ENCODE measurements at places on chromosomes 2 and 18.

- no peak for DNase-seq
These were observed 11.8 kb downstream of the CHPF start for GRCh38 chr2:219531639-219532377.

- no peak for DNase-seq
These were observed 1.6 kb downstream of the CAVIN2 start for GRCh38 chr2:191845248-191845715.

- DNase-seq, result no peak
These were observed 266 bp downstream of the KDM3A start for GRCh38 chr2:86441392-86441881.

DNA sequence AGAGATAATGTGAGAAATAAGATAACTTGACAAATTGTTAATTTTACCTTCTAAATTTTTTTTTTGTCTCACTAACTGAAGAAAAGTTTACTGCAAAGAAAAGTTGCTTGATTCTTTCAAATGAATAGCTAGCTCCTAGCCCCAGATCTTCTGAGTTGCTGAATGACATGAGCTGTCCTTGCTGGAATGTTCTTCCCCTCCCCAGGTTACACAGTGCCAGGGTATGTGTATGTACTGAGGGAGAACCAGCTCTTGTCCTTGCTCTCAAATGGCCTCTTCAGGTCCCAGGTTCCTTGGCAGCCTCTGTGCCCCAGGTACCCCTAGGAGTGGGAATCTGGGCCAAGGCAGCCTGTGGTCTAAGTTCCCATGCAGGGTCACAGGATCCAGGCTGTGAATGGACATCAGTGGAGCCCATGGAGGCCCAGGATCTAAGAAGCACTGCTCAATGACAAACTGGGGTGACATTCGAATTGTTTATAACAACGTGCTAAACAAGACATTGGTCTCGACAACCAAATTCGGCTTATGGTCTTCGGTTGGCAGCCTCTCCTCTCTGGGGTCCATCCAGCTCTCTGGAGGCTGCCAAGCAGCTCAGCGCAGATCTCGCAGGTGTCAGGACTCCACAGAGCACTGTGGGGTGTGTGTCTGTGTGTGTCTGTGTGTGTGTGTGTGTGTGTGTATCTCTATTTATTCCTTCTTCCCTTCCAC lies 17.1 kb upstream of the INO80C start:
- no peak for DNase-seq

DNA sequence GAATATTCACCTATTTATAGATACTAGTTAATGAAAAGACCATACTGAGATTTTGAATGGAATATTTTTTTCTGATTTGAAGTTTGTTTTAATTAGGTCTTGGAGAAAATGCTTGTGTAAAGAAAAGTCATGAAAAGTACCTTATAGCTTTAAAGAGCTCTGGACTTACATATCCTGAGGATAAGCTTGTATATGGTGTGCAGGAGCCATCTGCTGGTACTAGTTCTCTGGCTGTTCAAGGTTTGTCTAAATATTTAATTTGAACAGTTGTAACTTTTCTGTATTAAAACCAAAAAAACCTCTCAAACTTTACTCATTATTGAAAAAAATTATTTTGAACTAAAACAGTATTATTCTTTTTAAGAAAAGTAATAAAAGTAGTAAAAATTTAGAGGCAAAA lies 50.1 kb downstream of the UBR3 start:
- no peak for DNase-seq

- DNase-seq, result no peak
These were observed 60.0 kb upstream of the SGPP2 start for GRCh38 chr2:222364285-222364895.

DNA sequence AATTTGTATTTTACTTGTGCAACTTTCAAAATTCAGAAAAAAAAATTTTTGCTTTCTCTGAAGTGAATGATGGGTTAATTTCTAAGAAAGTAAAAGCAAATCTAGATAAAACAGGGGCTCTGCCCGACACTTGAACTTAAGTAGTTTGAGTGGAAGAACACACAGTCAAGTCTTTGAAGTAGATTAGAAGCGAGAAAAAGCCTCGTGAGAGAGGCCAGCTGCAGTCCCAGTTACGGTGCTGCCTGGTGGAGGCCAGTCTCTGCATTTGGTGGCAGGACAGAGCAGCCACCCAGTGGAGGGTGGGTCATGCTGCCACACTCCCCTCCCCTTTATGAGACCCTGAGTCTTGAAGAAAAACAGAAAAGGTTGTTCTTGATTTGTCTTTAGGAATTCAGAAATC lies 81.8 kb downstream of the INPP5D start:
- DNase-seq, result no peak

DNA sequence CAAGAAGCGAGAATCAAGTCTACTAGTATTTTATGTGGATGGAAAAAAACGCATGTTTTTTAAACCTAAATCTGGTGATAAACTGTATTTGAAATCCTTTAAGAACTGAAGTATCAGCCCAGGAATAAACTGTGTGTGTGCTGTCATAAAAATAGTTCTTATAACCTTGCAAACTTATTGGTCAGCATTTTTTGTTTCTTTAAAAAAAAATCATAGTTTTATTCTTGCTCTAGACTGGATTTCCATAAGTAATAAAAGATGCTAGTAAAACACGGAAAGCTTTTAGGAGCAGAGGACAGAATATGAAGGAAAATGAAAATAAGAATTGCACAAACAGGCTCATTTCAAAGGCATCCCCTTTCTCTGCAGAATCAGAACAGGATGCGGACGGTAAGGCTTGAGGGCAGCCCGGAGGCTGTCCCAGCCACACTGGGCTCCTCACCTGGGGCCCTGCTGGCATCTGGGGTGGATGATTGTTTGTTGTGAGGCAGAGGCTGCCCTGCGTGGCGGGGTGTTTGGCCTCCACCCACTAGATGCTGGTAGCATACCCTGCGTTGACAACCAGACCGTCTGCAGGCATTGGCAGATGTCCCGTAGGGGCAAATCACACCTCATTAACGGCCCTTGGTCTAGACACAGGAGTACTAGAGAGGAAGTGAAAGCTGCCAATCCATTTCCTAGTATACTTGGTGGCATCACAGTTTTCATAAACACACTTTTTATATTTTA lies 52.5 kb downstream of the MBP start:
- DNase-seq, result no peak

DNA sequence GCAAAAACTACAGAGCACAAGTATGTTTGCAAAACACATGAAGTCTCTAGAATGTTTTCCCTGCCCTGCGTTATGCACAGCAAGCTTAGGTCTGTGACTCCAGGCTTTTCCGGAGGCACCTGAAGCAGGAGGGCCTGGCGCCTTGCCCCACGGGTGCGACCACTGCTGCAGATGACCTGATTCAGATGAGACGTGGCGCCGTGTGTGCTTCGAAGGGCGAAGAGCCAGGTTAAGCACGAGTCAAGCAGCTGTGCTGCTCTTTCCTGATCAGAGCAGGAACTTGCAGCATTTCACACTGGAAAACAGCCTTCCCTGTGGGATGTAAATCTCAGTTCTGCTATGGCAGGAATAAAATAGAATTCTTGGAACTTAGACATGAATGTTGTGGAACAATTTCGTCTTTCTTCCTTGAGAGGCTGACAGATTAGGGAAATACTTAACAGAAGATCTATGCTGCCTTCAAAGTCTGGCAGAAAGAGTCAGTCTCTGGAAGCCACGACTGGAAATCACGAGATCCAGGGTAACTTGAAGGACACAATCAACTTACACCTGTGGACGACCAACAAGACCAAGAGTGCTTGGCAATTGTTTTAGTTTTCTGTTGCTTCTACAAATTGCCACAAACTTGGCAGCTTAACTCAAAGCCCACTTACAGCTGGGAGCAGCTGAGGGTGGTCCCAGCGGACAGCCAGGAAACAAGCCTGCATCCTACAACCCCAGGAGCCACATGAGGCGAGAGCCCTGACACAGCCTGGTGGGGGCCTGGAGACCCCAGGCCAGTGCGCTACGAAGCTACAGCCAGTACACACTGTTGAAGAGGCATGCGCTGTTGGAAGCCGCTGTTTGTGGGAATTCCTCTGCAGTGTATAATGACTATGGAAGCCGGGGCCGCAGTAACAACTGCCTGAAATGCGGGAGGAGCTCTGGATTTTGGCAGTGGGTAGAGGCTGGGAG lies 42.9 kb downstream of the EIPR1 start:
- DNase-seq, result no peak

GRCh38 chr2:184577743-184578142 lies 20.6 kb upstream of the ZNF804A start:
- no peak for DNase-seq

GRCh38 chr2:148888003-148888501 lies 13.0 kb downstream of the KIF5C start:
- no peak for DNase-seq

GRCh38 chr2:170030040-170030439 lies 147.9 kb upstream of the MYO3B start:
- no peak for DNase-seq

GRCh38 chr2:134988994-134989605 lies 58.1 kb downstream of the MAP3K19 start:
- no peak for DNase-seq

- DNase-seq, result no peak
These were observed 15.0 kb upstream of the POLI start for GRCh38 chr18:54254265-54254758.

GRCh38 chr18:58350526-58350925 lies 278.4 kb downstream of the ALPK2 start:
- DNase-seq, result no peak

DNA sequence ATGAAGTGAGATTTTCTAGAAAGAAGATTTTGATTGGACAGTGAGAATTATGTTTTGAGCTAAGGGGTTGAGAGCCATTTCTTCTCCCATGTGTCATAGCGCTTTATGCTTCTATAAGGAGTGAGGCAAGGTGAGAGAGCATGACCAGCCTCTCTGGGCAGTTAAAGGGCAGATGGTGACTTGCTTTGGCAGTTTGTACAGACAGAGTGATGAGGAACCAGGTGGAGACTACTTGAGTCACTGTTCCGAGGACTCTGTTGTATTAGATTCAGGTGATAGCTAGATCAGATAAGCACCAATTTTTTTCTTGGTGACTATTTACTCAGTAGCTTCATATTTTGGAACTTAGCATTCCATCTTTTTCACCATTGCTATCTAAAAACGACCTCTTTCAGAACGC lies 4.5 kb downstream of the CRIM1 start:
- no peak for DNase-seq

GRCh38 chr2:113716291-113716690 lies 40.2 kb downstream of the SLC35F5 start:
- DNase-seq, result no peak

DNA sequence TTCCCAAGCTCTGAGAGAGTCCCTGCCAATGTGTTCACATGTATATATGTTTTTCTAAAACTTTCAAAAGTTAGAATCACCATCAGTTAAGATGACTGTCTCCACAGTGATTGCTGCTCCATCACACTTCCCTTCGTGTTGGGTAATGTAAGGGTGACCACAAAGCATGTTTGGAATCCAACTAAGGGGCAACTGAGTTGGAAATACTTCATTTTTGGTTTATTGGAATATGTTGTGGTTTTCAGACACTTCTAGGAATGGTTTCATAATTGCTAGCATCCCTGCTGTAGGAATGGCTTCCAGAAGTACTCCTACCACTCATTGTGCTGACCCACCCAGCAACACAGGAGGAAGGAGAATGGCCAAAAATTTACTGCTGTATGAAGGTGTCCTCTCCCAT lies 212.5 kb upstream of the GULP1 start:
- DNase-seq, result no peak

GRCh38 chr2:152407204-152407721 lies 72.3 kb downstream of the FMNL2 start:
- DNase-seq, result no peak

- DNase-seq, result no peak
These were observed 82.8 kb downstream of the MEIS1 start for GRCh38 chr2:66517772-66518171.

GRCh38 chr2:196952936-196953335 lies 26.4 kb upstream of the PGAP1 start:
- DNase-seq, result no peak

DNA sequence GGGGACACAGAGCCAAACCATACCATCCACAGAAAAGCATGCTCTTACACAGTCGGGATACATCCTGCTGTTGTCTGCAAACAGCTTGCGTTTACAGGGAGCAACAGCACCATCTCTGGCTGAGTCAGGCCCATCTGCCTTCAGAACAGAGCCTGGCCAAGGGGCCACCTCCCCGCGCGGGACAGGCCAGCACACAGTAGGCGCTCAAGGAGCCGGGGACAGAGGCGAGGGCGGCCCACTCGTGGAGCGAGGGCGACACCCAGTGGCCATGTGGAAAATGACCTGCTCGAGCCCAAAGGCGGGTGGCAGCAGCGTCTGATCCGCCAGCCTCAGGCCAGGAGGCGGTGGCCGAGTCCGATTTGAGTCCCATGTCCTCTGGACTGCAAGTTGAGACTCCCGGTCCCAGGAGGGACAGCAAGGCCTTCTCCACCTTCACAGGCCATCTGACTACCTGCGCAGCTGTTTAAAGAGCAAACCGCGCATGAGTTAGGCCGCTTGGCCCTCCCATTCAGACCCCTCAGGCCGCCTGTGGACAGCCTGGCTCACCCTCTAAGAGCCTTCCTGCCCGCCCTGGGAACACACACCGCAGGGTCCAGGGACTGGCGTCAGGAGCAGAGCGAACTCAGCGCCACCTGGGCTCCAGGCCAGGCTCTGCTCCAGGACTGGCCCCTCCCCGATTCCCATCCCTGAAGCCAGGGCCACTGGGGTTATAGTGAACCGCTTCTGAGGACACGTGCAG lies 38.3 kb downstream of the TTC32 start:
- DNase-seq, result peak; percentile 30

DNA sequence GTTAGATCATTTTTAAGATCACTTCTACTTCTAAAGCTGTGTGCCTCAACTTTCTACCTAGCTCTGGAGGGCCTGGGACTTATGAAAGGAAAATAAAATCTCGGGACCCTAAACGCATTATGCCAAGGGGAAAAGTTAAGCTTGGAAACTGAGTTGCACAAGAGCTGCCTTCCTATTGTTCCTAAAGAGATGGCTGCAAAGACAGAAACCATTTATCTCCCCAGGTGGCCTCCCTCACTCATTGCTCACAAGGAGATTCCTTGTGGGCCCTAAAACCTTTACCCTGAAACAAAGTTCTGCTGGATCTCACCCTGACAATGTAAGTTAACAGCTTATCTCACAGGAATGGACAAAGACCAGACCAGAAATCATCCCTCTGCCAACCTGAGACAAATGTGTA lies 26.8 kb downstream of the TUBB6 start:
- no peak for DNase-seq
